Effector memory CD8-positive, alpha-beta T cell (primary cell): ENCODE measurements at places on chromosomes 16 and 17.

DNA sequence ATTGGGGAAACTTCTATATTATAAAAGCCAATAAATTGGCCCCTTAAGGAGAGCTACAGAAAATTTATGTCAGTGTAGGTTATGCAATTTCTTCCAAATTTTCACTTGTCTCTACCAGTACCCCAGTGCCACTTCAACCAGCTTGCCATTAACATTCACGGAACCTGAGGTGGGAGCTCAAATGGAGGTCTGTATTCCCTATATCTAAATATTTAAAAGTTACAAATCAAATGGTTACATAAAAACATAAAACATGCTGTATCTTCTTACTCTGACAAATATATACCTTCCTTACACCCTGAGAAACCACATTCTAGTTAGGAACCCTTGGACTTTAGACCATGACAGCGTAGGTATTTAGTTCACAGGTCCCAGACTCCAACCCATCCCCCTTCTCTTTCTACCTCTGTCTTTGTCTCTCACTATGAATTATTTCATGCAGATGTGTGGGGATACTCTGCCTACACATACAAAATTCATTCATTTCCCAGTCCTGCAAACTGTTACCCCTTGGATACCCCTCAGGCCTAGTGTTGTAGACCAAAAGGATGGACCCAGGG, 127.8 kb upstream of the PMFBP1 start:
- DNase-seq = no peak

- no peak for DNase-seq
Measured at GRCh38 chr17:39099663-39100286, 51.7 kb downstream of the PLXDC1 start.

DNA sequence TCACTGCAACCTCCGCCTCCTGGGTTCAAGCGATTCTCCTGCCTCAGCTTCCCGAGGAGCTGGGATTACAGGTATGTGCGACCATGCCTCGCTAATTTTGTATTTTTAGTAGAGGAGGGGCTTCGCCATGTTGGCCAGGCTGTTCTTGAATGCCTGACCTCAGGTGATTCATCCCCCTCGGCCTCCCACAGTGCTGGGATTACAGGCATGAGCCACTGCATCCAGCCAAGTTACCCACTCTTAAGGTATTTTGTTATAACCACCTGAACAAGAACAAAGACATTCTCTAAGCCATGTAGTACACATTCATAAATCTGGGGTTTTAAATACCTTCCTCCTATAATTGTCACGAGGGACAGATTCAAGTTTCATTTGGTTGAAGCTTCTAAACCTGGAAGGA, 12.3 kb upstream of the TMEM170A start:
- no peak for DNase-seq

DNA sequence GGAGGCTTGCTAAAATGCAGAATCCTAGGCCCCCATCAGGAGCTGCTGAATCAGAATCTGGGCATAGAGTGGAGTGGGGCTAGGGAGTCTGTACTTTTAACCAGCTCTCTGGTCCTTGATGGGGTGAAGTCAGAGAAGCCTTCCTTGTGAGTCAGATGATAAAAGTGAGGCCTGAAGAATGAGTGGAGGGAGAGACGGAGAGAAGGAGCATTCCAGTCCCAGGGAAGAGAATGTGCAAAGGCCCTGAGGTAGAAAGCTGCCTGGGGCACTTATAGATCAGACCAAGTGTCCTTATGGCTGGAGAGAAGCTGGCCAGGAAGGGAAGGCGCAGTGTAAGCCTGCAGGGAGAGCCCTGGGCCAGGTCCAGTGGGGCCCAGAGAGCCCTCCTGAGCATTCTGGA, 235.1 kb upstream of the NLRP1 start:
- no peak for DNase-seq

DNA sequence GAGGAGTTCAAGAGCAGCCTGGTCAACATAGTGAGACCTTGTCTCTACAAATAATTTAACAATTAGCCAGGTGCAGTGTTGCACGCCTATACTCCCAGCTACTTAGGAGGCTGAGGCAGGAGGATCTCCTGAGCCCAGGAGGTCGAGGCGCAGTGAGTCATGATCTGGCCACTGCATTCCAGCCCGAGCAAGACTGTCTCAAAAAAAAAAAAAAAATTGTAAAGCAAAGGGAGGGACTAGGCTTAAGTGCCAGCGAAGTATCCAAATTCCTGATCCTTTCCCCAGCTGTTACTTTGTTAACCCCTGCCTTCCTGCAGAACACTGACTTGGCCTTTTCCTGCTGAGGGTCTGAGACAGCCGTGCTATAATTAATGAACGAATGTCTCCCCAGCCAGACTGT, 2.7 kb downstream of the GDPD3 start:
- no peak for DNase-seq

GRCh38 chr17:80160536-80160935, 9.3 kb upstream of the CARD14 start:
- no peak for DNase-seq

GRCh38 chr17:82644148-82644547, 4.1 kb downstream of the WDR45B start:
- DNase-seq = no peak

GRCh38 chr17:4301066-4301465, 37.3 kb upstream of the ANKFY1 start:
- no peak for DNase-seq

- DNase-seq = no peak
Measured at GRCh38 chr17:77657839-77658238, 300.7 kb upstream of the TNRC6C start.

- DNase-seq = no peak
Measured at GRCh38 chr17:31390426-31390747, 1.1 kb upstream of the RAB11FIP4 start.

GRCh38 chr16:30896889-30897733, 697 bp downstream of the CTF1 start:
- peak; percentile 57 for DNase-seq

DNA sequence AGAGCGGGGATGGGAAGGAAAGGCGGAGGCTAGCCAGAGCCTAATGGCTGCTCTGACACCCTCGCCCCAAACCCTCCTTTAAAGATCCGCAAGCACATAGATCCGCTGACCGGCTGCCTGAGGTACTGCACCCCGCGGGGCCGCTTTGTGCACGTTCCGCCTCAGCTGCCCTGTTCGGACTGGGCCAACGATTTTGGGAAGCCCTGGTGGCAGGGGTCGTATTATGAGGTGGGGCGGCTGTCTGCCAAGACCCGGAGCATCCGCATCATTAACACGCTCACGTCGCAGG, 663 bp downstream of the CYB5D1 start:
- DNase-seq = no peak

GRCh38 chr17:27882162-27882840, 10.9 kb downstream of the LYRM9 start:
- no peak for DNase-seq

- no peak for DNase-seq
Measured at GRCh38 chr17:80625627-80626026, 81.0 kb downstream of the RPTOR start.

DNA sequence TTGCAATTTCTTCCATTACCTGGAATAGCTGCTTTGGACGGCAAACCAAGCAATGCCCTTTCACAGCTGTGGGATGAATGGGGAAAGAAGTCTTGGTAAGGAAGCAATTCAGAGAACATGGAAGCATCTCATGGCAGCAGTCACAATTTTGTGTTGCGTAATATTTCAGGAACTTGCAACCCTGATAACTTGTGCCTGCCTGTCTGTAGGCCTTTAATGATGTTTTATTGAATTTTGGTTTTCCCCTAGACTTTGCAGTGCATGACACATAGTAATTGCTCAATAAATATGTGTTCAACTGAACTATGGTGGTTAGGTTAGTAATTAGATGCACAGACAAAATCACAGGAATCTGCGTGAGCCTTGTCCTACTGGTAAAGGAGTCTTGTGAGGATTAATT, 439.5 kb downstream of the WWOX start:
- DNase-seq = no peak

GRCh38 chr16:89711601-89712273, 9.0 kb downstream of the VPS9D1 start:
- DNase-seq = peak; percentile 78

DNA sequence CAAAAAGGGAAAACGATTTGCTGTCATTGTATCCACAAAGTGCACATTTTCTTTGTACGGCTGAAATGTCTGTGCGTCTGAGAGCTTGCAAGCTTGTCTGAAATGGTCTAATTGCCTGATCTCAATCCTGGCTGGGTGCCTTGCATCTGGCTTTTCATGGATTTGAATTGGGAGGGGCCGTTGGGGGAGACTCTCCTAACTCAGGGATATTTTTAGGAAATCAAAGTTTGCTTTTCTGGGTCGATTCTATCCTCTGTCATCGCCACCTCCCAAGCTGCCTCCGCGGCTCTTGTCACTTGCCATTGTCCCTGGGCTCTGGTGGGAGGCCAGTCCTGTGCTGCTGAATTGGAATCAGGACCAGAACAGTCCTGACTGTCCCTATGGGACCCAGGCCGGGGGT, 33.3 kb upstream of the MGAT5B start:
- DNase-seq = no peak

- DNase-seq = no peak
Measured at GRCh38 chr16:72203401-72203800, 31.4 kb upstream of the PMFBP1 start.
